Inflammatory macrophage (primary cell): ENCODE measurements at places on chromosomes 2 and 18.

GRCh38 chr2:133522204-133522603 lies 46.1 kb downstream of the NCKAP5 start:
- no peak for DNase-seq

- DNase-seq = no peak
Measured at GRCh38 chr2:119383410-119384140, 16.8 kb downstream of the DBI start.

DNA sequence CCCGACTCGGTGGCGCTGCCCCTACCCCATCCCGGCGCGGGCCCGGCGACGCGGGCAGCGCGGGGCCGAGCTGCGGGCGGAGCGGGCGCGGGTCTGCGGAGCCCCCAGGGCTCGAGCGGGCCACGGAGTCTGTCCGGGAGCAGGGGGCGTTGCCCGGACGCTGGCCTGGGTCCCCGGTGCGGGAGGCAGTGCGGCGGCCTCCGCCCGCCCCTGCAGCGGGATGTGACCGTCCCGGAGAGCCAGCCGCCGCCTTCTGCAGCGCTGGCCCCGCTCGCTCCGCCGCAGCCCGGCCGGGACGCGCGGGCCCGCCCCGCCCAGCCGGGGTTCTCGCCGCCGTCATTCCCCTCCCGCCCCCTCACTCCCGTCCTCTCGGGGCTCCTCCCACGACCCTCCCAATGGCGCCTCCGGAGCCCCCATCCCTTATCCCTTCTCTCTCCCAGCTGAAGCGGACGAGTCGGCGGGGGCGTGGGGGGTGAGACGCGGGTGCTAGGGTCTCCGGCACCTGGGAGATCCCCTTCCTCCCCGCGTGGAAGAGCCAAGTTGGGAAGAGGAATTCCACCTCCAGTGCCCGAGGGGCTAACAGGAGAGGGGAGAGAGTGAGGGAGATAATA lies at the start of gene FNDC4:
Gene FNDC4, minus strand, starts transcription at position 257 of the 611 bp plus-strand sequence. CDS start 521 bp downstream, outside the sequence.
- no peak for DNase-seq

GRCh38 chr18:75809926-75810255 lies 382.4 kb upstream of the SMIM21 start:
- DNase-seq = no peak

DNA sequence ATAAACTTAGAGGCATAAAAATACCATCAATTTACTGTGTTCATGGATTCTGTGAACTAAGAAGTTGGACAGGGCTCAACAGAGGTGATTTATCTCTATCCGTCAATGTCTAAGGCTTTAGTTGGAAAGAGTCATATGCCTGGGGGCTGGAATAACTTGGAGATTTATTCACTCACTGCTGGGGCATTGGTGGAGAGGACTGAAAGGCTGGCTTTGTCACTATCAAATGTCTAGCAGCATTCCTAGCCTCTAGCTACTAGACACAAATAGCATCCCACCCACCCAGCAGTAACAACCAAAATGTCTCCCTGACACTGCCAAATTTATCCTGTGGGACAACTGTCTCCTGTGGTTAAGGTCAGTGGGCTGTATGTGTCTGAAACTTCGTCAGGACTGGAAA lies 71.0 kb downstream of the EVA1A start:
- DNase-seq = no peak

GRCh38 chr2:20668451-20668850 lies 1.5 kb downstream of the GDF7 start:
- DNase-seq = no peak

- DNase-seq = no peak
Measured at GRCh38 chr2:554444-554843, 122.8 kb downstream of the TMEM18 start.

DNA sequence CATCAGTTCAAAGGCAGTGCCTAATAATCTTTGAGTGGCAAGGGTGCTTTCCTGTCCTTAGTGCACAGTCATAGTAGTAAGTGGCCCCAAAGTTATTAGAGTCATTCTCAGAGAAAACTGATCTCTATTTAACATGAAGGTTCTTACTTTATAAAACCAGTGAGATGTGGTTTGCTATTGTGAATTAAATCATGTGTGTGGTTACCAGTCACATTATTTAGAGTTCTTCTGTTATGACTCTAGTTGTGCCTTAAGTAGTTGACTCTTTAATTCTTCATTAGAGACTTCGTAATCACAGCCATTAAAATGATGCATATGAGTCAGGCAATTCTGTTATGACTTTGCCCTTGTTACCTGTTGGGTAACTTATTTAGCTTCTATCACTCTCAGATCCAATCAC lies 1392.9 kb upstream of the ACVR2A start:
- DNase-seq = no peak

DNA sequence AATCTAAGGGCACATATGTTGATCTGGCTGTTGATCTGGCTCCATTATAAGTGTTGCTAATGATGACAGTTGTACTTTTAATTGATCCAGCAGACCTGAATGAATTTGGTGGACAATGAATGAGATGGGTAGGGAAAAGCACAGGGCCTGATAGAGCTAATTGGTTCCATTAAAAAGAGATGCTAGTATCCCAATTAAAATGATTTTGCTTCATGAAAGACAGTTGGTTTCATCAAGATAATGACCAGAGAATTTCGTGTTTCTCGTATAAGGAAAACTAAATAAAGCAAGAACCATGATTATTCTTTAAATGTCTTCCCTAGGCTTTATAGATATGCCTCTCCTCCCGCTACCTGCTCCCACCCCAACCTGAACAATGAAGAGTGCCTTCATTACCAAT lies 108.6 kb upstream of the LRRTM1 start:
- no peak for DNase-seq

- no peak for DNase-seq
Measured at GRCh38 chr2:65388596-65389390, 43.6 kb downstream of the SPRED2 start.

GRCh38 chr18:76985156-76985950 lies 147.2 kb downstream of the MBP start:
- DNase-seq = no peak

DNA sequence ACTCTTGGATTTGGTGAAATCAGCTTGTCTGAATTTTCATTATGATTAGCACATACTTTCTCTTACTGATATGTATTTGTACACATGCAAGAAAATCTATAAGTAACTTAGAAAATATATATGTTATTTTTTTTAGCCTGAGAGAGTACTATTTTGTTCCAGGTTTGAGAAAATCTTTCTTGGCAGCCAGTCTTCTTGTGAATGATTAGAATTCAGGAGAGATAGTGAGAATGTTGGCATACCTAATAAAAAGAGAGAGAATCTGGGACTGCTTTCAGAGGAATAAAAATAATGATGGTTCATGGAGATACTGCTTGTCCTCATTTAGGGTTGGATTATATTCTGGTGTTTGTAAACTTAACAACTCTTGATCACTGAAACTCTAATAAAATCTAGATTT lies 44.4 kb upstream of the RIT2 start:
- DNase-seq = no peak

DNA sequence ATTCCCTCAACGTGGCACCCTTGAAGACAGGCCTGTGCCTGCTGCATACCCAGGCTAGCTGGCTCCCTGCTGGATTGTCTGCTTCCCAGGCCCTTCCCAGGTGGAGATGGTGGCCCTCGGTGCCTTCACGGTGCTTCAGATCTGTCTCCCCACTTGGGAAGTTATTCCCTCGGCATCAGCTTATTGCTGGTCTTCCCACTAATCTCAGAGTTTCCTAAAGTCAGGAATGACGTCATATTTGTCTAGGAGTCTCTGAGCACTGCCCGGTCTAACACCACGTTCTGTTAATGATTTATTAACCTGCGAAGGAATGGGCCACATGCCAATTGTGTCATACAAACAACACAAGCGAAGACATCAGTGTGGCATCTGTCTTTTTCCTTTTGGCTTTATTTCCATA lies 269.8 kb upstream of the ID2 start:
- no peak for DNase-seq

DNA sequence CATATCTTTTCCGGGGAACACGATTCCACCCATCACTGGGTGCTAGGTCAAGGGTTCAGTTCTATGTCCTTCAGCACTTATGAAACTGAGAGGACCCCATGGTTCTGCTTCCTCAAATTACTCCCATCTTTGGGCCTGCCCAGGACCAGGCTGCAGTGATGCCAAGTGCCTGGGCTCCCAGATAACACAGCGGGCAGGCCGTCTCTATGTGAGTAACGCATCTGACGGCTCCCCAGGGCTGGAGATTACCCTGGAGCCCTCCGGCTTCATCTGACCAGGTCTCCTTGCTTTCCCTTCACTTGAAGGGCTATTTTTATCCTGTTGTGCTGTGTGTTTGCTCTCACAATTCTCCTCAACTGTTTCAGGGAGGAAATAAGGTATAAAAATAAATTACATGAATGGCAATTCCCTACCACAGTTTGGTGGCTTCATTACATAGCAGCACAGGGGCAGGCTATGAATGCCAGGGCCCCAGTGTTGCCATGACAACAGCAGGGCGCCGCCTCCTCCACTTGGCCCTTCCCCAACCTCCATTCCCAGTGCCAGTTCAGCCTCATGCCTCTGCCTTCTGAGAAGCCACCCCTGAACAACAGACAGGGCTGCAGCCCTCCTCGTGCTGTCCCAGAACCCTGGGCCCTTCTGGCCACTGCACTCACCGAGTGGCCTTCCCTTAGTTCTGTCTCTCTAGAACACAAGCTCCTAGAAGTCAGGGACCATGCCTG lies 25.4 kb upstream of the TMEM131 start:
- DNase-seq = no peak

GRCh38 chr2:120290737-120291136 lies 38.1 kb downstream of the RALB start:
- DNase-seq = no peak

DNA sequence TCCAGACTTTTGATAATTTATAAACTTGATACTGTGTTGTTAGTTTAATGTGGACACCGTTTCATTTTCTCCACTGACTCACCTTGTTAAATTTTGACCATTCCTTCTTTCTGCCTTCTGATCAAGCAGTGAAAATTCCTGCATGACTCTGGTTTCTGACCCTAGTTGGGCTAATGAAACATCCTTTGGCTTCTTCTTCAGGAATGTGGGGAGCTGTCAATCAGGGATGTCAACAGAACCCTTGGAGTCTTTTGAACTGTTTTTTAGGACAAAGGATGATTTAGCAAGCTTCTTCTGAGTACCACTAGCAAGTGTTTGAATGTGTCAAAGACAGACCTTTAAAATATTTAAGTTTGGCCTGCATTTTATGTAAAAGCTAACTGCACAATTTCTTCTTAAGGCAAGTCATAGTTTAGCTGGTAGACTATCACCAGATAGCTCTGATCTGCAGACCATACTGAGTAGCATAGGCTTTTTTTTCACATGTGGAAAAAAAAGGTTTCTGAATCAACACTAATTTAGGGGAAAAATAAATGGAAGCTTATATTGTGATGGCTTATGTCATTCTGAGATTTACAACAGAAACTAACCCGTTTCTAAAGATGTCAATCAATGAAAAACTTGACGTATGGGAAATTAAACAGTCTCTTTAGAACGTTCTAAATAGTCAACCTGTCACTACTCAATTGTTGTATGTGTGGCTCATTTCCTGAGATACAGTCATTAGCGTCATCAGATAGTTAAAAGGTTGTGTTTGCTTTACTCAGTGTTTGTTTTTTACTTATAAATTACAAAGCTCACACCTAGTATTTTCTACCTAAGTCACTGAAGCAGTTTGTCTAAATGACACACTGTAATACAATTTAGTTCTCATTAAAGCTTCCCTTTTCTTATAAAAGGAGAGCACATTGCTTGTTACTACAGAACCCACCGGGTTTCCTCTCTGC lies 311.4 kb downstream of the PTPRM start:
- no peak for DNase-seq
